ENCODE measurements at places on chromosomes 7 and 10.

DNA sequence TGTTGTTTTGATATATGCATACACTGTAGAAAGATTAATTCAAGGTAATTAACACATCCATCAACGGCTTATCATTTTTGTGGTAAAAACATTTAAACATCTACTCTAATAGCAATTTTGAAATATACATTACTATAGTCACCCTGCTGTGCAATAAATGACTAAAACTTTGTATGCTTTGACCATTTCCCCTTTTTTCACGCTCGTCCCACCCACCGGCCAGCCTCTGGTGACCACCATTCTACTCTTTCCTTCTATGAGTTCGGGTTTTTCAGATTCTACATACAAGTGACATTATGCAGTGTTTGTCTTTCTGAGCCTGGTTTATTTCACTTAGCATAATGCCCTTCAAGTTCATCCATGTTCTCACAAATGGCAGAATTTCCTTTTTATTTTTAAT is 21.3 kb downstream of the CYCS start:
- no peak overlapping the region for H3K4me3 ChIP-seq
- H3K27ac ChIP-seq, result no peak overlapping the region
- H3K27me3 ChIP-seq, result no peaks in the 10 kb centered on the region
- H3K36me3 ChIP-seq, result no peaks in the 10 kb centered on the region

DNA sequence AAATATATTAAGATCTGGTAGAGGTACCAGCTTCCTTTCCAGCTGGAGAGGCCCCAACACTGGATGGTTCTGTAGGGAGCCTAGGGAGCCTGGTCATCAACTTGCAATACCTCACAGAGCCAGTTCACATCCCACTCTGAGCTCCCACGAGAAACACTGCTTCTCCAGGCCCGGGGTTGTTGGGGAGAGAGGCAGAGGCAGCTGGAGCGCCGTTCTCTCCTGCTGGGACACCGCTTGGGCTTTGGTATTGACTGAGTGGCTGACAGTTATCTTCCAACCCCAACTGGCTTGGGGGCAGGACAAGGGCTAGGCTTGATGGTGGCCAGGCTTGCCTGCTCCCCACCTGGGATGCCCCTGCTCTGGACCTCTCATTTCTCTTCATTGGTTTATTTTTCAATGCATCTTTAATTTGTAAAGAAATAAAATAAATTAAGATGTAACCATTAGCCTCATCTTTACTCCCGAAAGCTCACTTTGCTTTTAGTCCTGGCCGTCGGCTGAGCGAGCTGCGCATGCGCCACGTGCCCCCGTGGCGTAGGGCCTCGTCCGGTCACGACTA is 10.0 kb upstream of the CHCHD1 start:
- H3K27ac ChIP-seq, result peak overlapping the region; percentile 97
- peak; percentile 93 for DNase-seq
- H3K27me3 ChIP-seq, result no peaks in the 10 kb centered on the region
- H3K36me3 ChIP-seq, result no peaks in the 10 kb centered on the region

DNA sequence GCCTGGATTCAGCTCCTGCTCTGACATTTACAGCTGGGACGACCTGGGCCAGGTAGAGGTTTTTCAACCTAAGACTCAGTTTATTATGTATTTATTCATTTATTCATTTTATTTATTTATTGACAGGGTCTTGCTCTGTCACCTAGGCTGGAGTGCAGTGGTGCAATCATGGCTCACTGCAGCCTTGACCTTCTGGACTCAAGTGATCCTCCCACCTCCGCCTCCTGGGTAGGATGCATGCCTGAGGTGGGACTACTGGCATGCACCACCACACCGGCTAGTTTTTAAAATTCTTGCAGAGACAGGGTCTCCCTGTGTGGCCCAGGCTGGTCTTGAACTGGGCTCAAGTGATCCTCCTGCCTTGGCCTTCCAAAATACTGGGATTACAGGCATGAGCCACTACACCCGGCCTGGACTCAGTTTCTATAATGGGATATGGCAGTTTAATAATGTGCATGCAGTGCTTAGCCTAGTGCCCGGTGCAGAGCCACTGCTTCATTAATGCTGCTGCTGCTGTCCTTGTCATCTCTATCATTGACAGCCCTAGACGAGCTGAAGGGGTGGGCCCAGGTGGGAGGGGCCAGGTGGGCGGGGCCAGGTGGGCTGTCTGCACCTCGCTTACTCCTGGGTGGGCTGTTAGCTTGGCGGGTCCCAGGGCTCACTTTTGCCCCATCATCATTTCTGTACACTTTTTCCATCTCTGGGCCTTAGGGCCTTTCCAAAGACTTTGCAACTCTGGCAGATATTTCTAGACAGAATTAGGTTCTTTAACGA is 92.6 kb downstream of the LHPP start:
- no peak overlapping the region for H3K27ac ChIP-seq
- H3K4me3 ChIP-seq, result no peak overlapping the region
- no peaks in the 10 kb centered on the region for H3K27me3 ChIP-seq
- no peak for DNase-seq

DNA sequence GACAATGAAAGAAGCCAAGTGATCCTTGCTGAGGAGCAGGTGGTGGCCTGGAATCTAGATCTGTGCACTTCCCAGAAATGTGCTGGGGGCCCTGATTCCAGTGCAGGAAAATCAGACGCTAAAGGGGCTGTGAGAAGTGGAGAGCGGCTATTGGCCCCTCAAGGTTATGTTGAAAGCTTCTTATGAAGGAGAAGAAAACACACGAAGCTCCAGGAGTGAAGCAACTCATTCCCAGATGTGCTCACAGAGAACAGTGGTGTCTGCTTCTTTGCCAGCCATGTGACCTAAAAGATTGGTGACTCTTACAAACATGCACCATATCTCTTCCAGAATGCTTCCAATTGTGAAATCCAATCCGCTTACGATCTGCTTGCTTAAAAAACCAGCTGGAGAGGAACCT is 679.3 kb upstream of the IGFBP3 start:
- no peak overlapping the region for H3K4me3 ChIP-seq
- DNase-seq, result no peak
- H3K36me3 ChIP-seq, result no peaks in the 10 kb centered on the region
- H3K27me3 ChIP-seq, result no peaks in the 10 kb centered on the region
- H3K27ac ChIP-seq, result no peak overlapping the region

GRCh38 chr10:97007417-97007816 is 175.3 kb downstream of the LCOR start:
- no peaks in the 10 kb centered on the region for H3K27me3 ChIP-seq
- no peaks in the 10 kb centered on the region for H3K4me1 ChIP-seq
- H3K27ac ChIP-seq, result no peak overlapping the region

DNA sequence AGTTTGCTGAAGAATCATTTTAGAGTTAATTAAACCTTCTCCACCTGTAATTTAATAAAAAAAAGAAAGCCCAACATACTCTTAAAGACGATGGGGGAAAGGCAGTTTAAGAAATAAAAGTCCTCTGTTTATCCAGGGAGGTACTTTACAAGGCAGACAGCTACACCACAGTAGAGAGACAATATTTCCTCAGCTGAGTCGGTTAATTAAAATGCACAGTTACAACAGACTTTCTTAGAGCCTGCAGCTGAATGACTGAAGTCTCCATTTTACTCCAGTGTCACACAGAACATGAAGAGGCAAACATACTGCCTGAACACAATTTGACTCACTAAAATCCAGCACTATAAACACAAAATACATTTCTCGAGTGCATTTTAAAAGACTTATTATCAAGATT is 15.1 kb downstream of the LRRTM3 start:
- no peak for DNase-seq
- H3K4me1 ChIP-seq, result no peaks in the 10 kb centered on the region
- H3K4me3 ChIP-seq, result no peak overlapping the region
- H3K27ac ChIP-seq, result no peak overlapping the region
- H3K27me3 ChIP-seq, result no peaks in the 10 kb centered on the region

GRCh38 chr10:130128922-130129321 is 7.3 kb upstream of the GLRX3 start:
- no peak overlapping the region for H3K27ac ChIP-seq
- DNase-seq, result no peak
- H3K4me3 ChIP-seq, result no peak overlapping the region

- no peaks in the 10 kb centered on the region for H3K27me3 ChIP-seq
- DNase-seq, result no peak
- H3K4me3 ChIP-seq, result no peak overlapping the region
- no peak overlapping the region for H3K27ac ChIP-seq
These were observed 551.0 kb upstream of the FOXK1 start for GRCh38 chr7:4131063-4131462.

- no peak overlapping the region for H3K4me3 ChIP-seq
- DNase-seq, result no peak
- no peaks in the 10 kb centered on the region for H3K36me3 ChIP-seq
- no peaks in the 10 kb centered on the region for H3K4me1 ChIP-seq
- H3K27ac ChIP-seq, result no peak overlapping the region
These were observed 6.9 kb upstream of the PRKAG2 start for GRCh38 chr7:151883857-151884256.

DNA sequence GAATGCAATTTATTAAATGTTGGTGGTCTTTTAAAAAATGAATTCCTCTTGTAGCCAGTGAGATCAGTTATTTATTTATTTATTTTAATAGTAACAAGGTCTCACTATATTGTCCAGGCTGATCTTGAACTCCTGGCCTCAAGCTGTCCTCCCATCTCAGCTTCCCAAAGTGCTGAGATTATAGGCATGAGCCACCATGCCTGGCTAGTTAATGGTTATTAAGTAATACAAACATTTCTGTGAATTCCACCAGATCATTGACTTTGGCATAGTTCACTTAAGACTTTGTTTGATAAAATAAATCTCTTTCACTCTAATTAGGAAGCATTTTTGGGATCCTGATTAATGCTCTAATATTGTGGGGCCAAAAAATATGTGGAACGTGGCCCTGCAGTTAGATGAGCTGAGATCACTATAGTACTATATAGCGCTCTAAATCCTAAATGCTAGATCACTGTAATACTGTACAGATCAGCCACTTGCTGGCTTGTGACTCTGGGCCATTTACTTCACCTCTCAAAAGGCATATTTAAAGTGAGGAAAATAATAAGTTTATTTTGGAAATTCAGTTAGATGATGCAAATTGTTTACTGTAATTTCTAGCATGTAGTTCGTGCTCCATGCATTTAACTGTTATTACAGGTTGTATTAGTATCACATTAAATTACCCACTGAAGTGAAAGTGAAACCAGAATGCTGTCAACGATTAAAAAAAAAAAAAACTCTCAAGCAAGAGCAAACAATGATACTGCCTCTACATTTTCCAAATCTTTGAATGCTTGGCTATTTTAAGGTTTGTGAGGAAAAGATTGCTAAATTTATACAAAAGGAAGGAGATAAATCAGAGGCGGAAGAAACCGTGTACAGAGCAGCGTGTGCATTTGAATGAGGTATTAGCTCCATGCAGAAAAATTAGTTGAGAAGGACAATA is 15.9 kb upstream of the FAS start:
- peaks cover 13% of the 10 kb centered on the region for H3K4me1 ChIP-seq
- H3K27me3 ChIP-seq, result no peaks in the 10 kb centered on the region
- no peaks in the 10 kb centered on the region for H3K36me3 ChIP-seq
- no peak for DNase-seq
- H3K27ac ChIP-seq, result peak overlapping the region; percentile 49

DNA sequence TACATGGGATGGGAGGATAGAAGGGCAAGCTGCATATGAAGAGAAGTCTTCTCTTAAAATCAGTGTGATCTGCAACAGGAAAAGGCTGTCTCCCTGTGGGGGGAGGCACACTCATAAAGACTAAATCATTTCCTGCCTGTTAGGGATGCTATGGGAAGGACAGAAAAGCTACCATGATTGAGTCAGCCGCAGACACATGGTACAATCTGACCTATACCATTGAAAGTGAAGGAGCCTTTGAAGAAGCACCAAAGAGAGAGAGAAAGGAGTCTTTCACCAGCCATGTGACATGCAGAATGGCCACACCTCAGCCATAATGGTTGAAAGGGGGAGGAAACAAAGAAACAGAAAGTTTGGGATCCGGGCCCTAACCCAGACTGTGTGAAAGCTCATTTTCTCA is 29.1 kb downstream of the NUDCD3 start:
- H3K4me3 ChIP-seq, result no peak overlapping the region
- no peaks in the 10 kb centered on the region for H3K27me3 ChIP-seq
- H3K36me3 ChIP-seq, result no peaks in the 10 kb centered on the region
- H3K4me1 ChIP-seq, result peaks cover 14% of the 10 kb centered on the region

- H3K36me3 ChIP-seq, result no peaks in the 10 kb centered on the region
- peak overlapping the region; percentile 31 for H3K27ac ChIP-seq
- DNase-seq, result no peak
- no peaks in the 10 kb centered on the region for H3K4me1 ChIP-seq
- H3K4me3 ChIP-seq, result no peak overlapping the region
These were observed 32.1 kb downstream of the VSTM4 start for GRCh38 chr10:49083261-49083660.

- no peaks in the 10 kb centered on the region for H3K4me1 ChIP-seq
- H3K36me3 ChIP-seq, result no peaks in the 10 kb centered on the region
- no peak for DNase-seq
- no peaks in the 10 kb centered on the region for H3K27me3 ChIP-seq
- H3K27ac ChIP-seq, result no peak overlapping the region
These were observed 7.6 kb upstream of the ADCYAP1R1 start for GRCh38 chr7:31044529-31044928.

GRCh38 chr7:46781901-46782439 is 799.9 kb downstream of the TNS3 start:
- H3K27ac ChIP-seq, result no peak overlapping the region
- DNase-seq, result no peak
- H3K27me3 ChIP-seq, result no peaks in the 10 kb centered on the region
- H3K4me3 ChIP-seq, result no peak overlapping the region
- no peaks in the 10 kb centered on the region for H3K4me1 ChIP-seq
